ENCODE measurements at places on chromosomes 2 and 18. TPM values are rescaled to one million over a fixed set of nuclear protein-coding genes. Genes with fewer than 3 reads are reported as not detected.

PSMA8 gene
- total RNA-seq = not detected

PREPL gene
- total RNA-seq = 38.4 TPM

LCT gene
- total RNA-seq = not detected

SERPINB10 gene
- total RNA-seq = not detected

MOGAT1 gene
- not detected for total RNA-seq

NXPH2 gene
- 0.83 TPM for total RNA-seq

RESP18 gene
- not detected for total RNA-seq

GRCh38 chr2:214543386-214543955, 132.6 kb downstream of the VWC2L start:
- no peak for DNase-seq
- H3K36me3 ChIP-seq = no peaks in the 10 kb centered on the region
- H3K27me3 ChIP-seq = no peaks in the 10 kb centered on the region
- no peak overlapping the region for H3K27ac ChIP-seq
- H3K4me3 ChIP-seq = no peak overlapping the region

DNA sequence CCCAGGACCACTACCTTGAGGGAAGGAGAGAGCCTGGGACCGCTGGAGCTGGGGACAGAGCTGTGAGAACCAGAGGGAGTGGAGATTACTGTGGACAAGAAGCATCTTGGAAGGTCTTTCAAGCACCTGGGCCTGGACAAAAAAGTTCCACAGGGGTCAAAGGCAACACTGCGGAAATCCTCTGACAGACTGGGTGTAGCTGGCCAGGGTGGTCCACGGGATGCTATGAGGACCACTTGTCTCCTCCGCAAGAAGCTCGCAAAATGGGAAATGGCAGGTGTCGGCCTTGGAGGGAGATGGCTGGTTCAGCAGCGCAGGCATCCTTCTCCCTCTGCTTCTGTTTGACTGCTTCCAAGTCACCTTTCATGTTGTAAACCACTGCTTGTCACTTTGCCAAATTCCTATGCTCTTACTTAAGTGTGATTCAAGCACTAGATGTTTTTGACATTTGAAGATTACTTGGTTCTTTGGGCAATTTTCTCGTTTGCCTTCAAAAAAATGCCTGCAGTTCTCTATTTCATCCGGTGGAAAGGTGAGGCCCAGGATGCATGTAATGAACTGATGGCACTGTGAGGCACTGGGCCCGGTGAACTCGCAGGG, 27.7 kb downstream of the KLHL29 start:
- no peaks in the 10 kb centered on the region for H3K27me3 ChIP-seq
- H3K36me3 ChIP-seq = peaks cover 5% of the 10 kb centered on the region
- no peak for DNase-seq
- no peak overlapping the region for H3K4me3 ChIP-seq
- H3K4me1 ChIP-seq = peaks cover 6% of the 10 kb centered on the region
- H3K27ac ChIP-seq = no peak overlapping the region

DNA sequence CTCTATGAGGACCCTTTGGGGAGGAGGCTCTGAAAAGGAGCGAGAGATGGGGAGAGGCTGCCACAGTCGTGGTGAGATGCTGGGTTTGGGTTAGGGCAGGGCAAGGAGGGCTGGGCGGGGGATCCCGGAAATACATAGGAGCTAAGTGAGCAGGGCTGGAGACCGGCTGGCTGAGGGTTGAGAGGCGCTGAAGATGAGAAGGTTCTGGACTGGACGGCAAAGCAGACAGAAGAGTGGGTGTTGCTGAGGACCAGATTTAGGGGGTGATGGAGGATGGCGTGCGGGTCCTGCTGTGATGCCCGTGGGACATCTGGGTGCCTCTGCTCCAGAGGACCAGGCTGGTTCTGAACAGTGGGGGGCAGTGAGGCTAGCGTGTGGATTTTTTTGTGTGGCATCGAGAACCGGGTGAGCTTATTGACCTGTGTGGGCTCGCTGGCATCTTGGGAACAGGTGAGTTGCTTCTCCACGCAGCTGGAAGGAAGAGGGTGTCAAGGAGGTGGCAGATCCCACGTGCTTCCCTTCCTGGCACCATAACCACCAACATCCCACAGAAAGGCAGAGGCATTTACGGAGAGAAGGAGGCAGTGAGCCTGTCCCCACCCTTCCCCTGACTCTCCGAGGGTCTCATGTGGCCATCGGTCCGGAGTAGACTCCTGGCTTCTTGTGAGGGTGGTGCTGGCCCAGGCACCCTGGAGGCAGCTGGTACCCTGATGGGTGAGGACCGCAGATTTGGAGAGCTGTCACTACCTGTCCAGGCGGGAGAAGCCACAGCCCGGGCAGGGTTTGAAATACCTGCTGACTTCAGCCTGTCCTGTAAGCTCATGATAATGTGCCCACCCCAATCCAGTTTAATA, 70.3 kb downstream of the ASB1 start:
- DNase-seq = no peak
- peaks cover 6% of the 10 kb centered on the region for H3K27me3 ChIP-seq
- no peak overlapping the region for H3K4me3 ChIP-seq
- no peaks in the 10 kb centered on the region for H3K4me1 ChIP-seq
- H3K27ac ChIP-seq = peak overlapping the region; percentile 15

DNA sequence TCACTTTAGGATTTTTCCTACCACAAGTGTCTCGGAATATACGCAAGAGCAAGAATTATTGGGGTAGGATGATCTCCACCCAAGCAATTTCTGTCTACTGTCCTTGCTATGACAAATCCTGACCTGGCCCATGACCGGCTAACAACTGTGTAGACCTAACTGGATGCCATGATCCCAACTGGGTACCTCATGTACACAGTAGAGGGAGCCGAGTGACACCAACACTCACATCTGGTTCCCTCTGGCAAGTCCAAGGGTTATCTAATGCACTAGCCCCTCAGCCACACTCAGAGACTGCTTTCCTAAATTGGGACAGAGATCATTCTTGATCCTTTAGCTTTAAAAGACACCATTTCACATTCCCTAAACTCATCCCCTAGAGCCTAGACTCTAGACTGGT, 60.7 kb upstream of the ZNF532 start:
- no peaks in the 10 kb centered on the region for H3K27me3 ChIP-seq
- peaks cover 3% of the 10 kb centered on the region for H3K4me1 ChIP-seq
- no peak overlapping the region for H3K4me3 ChIP-seq
- H3K36me3 ChIP-seq = no peaks in the 10 kb centered on the region
- DNase-seq = no peak
- no peak overlapping the region for H3K27ac ChIP-seq

DNA sequence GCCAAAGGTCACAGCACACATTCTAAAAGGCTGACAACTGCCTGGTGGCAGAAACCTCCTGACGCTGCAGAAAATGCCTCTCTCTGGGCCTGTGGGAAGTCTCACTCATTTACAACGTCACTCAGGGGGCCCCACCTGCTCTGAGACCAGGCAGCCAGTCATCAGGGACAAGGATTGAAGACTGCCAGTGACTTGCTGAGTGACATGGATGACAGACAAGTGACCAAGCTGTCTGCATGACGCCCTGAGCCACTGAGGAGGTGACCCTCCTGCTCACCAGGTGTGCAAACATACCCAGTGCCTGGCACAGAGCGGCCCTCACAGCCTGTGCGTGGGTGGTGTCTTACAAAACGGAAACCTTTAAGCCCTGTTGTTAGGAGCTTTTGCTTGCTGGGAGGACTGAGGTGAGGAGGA, 392.4 kb downstream of the TNS1 start:
- no peak overlapping the region for H3K4me3 ChIP-seq
- no peaks in the 10 kb centered on the region for H3K27me3 ChIP-seq
- H3K4me1 ChIP-seq = no peaks in the 10 kb centered on the region
- H3K36me3 ChIP-seq = no peaks in the 10 kb centered on the region

GRCh38 chr2:62824388-62824787, 118.9 kb downstream of the EHBP1 start:
- no peaks in the 10 kb centered on the region for H3K27me3 ChIP-seq
- peaks cover 3% of the 10 kb centered on the region for H3K4me1 ChIP-seq
- no peak for DNase-seq
- no peak overlapping the region for H3K4me3 ChIP-seq

GRCh38 chr18:73366713-73367112, 498.9 kb upstream of the NETO1 start:
- no peak for DNase-seq
- H3K36me3 ChIP-seq = no peaks in the 10 kb centered on the region
- H3K27ac ChIP-seq = no peak overlapping the region

- no peak overlapping the region for H3K4me3 ChIP-seq
- no peak overlapping the region for H3K27ac ChIP-seq
- no peak for DNase-seq
- H3K4me1 ChIP-seq = peaks cover 8% of the 10 kb centered on the region
- peaks cover 4% of the 10 kb centered on the region for H3K36me3 ChIP-seq
Measured at GRCh38 chr2:197113275-197113711, 186.8 kb upstream of the PGAP1 start.

- no peak overlapping the region for H3K27ac ChIP-seq
- H3K27me3 ChIP-seq = no peaks in the 10 kb centered on the region
- no peak for DNase-seq
- no peak overlapping the region for H3K4me3 ChIP-seq
- H3K4me1 ChIP-seq = no peaks in the 10 kb centered on the region
Measured at GRCh38 chr18:66193938-66194337, 410.0 kb downstream of the CDH19 start.

DNA sequence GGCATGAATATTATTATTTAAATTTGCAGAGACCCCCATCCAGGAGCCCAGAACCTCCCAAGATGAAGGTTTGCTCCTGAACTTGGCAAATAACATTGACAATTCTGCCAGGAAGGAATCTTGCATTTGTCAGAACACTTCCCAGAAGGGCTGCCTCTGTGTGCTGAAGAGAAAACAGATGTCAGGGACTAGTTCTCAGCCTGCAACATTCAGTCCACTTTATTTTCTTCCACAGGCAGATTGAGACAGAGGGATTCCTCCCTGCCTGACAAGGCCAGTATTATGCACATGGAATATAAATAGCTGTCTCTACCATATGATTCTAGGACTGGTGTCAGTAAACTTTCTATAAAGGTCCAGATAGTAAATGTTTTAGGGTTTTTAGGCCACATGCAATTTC, 171.5 kb upstream of the SIX2 start:
- no peaks in the 10 kb centered on the region for H3K4me1 ChIP-seq
- no peak for DNase-seq
- H3K27me3 ChIP-seq = no peaks in the 10 kb centered on the region
- no peaks in the 10 kb centered on the region for H3K36me3 ChIP-seq
- H3K27ac ChIP-seq = no peak overlapping the region

DNA sequence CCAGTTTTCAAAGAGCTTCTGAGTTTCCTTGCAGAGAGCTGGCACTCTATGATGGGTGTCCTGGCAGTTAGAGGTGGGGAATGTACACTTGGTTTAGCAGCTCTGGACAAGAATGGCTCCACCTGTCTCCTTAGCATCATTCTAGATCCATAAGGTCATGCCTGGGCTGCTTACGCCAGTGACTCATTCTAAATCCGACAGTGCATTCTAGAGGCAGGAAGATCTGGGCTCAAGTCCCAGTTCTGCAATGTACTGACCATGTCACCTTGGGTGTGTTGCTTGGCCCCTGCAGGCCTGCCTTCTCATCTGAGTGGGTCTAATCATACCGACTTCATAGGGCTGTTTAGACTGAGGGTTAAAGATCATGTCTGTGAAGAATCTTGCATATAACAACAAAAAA, 46.5 kb downstream of the PTGR3 start:
- H3K4me1 ChIP-seq = no peaks in the 10 kb centered on the region
- no peak for DNase-seq
- H3K4me3 ChIP-seq = no peak overlapping the region
- no peaks in the 10 kb centered on the region for H3K36me3 ChIP-seq
- H3K27me3 ChIP-seq = no peaks in the 10 kb centered on the region
- no peak overlapping the region for H3K27ac ChIP-seq

- H3K27ac ChIP-seq = peak overlapping the region; percentile 83
- no peak overlapping the region for H3K4me3 ChIP-seq
- peaks cover 6% of the 10 kb centered on the region for H3K27me3 ChIP-seq
- no peaks in the 10 kb centered on the region for H3K36me3 ChIP-seq
- DNase-seq = no peak
Measured at GRCh38 chr2:105809723-105810122, 65.0 kb downstream of the NCK2 start.

DNA sequence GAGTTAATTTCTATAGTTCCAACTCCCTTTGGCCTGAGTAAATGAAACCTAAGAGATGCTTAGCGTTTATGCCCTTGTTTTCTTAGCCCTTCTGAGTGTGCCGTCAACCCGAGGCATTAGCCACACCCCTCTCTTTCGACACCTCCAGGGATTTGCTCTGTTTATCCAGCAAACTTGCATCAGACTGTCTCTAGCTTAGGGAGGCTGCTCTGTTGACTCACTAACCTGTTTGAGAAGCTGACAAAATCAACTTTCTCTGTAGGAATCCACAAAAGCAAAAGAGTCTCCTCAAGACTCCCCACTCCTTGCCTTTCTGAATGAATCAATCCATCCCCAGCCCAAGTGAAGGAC, 317.6 kb downstream of the TNS1 start:
- H3K27ac ChIP-seq = no peak overlapping the region
- no peaks in the 10 kb centered on the region for H3K27me3 ChIP-seq
- H3K36me3 ChIP-seq = no peaks in the 10 kb centered on the region
- DNase-seq = peak; percentile 18

DNA sequence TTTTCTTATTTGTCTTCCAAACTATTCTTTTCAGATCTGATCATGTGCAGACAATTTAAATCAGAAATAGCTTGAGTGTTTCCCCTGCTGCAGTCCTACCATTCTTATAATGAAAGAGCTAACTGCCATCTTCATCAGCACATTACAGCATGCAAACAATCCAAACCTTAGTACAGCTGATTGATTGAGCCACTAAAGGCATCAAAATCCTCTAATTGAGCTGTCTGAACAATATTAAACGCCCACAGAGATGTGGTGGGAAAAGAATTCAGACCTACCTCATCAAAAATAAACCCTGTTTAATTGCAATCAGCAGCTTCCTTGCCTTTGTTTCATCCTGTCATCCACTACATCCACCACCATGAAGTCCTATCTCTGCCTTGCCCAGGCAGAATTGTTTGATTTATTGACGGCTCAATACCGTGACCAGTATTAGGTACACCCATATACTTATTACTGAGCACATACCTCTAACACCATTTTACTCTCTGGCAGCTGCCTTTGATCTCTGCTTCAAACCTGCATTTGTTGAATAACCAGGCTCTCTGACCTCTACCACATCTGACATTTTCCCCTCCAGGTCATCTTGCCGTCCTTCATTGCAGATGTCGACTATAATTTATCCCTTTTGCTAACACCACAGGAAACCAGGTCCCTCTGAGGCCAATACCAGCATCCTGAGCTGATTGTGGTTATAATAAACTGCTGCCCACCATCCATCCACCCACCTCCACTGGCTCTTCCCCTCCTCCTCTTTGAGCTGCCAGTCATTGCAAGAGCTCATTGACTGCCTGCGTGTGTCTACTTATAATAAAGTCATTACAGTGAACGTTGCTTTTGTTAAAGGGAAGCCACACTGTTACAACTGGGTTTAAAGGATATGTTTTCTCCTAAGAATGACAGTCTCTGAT, 78.5 kb downstream of the RBM43 start:
- no peak overlapping the region for H3K4me3 ChIP-seq
- H3K36me3 ChIP-seq = no peaks in the 10 kb centered on the region
- peaks cover 2% of the 10 kb centered on the region for H3K27me3 ChIP-seq
- H3K27ac ChIP-seq = no peak overlapping the region
- H3K4me1 ChIP-seq = peaks cover 16% of the 10 kb centered on the region

DNA sequence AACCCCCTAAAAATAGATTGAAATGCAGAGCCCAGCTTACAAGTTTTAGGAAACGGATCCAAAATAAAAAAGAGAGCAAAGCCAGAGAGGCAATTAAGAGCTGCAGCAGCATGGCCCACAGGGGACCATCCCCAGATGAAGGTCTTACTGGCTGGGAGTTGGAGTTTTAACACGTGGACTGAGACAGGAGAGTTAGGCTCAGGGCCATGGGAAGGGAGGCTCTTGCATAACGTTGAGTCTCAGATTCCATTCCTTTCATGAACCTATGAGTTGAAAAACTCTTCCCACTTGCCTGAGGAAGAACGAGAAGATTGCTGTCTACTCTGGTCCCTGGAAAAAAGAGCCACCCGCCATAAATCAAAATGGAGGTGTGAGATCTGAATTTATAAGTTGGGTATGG, 101.8 kb upstream of the NDUFV2 start:
- H3K4me1 ChIP-seq = peaks cover 28% of the 10 kb centered on the region
- H3K27ac ChIP-seq = no peak overlapping the region
- peaks cover 8% of the 10 kb centered on the region for H3K36me3 ChIP-seq

Data from glutamatergic neuron (in vitro differentiated cells).